ENCODE measurements at places on chromosomes 5 and 9.

DNA sequence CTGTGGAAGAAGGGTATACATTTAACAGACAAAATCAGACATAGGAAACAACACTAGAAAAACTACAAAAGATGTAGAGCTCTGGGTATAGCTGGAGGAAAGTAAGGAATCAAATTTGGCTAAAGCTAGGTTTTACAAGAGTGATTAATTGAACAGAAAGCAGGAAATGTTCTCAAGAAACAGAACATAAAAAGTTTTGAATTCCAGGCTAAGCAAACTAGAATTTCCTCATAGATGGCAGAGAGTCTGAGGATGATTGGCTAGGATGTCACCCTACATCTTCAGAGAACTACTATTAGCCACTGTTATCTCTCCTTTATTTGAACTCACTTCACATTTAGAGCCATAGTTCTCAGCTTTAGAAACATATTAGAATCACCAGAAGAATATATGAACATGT lies 502.1 kb upstream of the PAPPA start:
- DNase-seq: no peak

DNA sequence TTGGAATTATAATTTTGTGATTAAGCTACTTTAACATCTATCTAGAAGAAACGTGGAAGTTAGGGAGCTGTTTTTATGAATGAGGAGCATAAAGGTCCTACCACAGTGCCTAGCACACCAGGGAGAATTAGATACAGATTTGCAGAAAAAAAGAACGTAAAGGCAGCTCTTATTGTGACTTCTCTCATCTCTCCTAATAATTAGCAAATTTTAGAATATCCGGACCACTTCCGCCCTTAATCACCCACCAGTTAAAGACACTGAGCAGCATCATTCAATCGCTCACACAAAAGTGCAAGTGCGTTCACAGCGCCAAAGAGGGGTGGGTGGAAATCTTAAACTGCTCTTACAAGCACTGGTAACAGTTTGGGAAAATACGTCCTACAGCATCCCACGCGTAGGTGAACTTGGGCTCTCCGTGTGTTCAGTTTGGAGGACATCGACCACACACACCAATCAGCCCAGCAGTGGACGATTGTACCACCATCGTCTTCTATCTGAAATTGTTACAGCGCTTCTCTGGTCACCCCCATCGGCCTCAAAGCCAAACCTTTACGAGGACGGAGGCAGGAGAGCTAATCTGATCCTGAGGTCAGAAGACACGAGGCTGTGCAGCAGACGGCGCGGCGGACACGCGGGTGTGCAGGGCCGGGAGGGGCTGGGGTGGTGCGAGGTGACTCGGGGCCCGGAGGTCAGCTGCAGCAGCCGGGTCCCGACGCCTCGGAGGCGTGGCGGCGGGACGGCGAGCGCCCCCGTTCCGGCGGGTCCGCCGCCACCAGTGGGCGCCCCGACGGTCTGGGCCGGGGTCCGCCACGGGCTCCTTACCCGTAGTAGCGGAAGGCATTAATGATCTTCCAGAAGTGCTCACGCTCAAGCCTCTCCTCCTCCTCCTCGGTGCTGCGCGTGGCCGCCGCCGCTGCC lies 646 bp downstream of the CARNMT1 start:
- peak; percentile 90 for DNase-seq

DNA sequence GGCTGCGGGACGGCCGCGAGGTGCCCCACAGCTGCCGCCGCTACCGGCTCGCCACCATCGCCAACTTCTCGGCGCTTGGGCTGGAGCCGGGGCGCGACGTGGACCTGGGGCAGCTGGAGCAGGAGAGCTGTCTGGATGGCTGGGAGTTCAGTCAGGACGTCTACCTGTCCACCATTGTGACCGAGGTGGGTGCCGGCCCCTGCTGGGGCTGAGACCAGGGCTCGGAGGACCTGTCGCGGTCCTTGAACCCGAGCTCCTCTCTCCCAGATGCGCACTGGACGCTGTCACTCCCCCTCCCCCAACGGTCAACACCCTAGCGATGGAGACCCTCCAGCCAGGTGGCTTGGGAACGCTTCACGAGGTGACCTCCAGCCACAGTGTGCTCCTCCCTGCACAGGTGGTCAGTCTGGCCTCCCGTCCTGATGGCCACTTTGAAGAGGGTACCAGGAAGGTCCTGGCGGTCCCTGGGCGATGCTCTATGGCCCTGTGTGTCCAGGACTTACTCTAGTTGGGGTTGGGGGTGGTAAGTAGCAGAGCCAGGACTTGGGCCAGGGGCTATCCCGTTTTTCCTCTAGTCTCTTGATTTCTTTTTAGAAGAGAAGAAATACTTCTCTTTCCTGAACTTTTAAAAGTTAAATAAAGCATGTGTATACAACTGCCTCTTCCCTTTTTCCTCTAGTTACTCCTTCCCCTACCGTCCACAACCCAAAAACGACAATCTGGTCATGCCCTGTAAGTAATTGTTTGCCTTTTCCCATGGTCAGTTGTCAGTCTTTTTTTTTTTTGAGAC lies 866 bp downstream of the SLC22A5 start:
- peak; percentile 83 for DNase-seq

- DNase-seq: no peak
Measured at GRCh38 chr5:2817031-2817603, 65.6 kb upstream of the IRX2 start.
